Germinal center (tissue), 1 donor: ENCODE measurements at places on chromosomes 16 and 17.
A peak's percentile ranks its signal among the peaks of the same experiment; 100 is the strongest.

- peak; percentile 64 for DNase-seq
Measured at GRCh38 chr17:57085448-57086068, 512 bp downstream of the AKAP1 start.

DNA sequence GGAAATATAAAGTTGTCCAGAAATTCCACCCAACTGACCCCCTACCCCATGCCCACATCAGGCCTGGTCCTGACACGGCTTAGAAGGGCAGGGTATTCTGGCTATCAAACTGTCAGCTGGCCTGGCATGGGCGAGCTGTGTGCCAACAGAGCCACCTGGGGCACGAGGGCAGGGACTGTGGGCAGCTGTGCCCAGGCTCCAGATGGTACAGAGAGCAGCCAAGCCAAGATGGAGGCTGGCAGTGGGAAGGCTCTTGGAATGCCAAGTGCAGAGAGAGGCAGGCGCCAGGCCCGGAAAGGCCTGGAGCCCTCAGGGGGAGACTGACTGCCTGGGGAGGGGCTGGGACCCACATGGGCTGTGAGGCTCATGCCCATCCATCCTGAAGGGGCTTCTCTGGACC, 24.3 kb upstream of the PHF12 start:
- no peak for DNase-seq

- peak; percentile 87 for DNase-seq
Measured at GRCh38 chr17:77441130-77441920, 300.6 kb downstream of the SEC14L1 start.

DNA sequence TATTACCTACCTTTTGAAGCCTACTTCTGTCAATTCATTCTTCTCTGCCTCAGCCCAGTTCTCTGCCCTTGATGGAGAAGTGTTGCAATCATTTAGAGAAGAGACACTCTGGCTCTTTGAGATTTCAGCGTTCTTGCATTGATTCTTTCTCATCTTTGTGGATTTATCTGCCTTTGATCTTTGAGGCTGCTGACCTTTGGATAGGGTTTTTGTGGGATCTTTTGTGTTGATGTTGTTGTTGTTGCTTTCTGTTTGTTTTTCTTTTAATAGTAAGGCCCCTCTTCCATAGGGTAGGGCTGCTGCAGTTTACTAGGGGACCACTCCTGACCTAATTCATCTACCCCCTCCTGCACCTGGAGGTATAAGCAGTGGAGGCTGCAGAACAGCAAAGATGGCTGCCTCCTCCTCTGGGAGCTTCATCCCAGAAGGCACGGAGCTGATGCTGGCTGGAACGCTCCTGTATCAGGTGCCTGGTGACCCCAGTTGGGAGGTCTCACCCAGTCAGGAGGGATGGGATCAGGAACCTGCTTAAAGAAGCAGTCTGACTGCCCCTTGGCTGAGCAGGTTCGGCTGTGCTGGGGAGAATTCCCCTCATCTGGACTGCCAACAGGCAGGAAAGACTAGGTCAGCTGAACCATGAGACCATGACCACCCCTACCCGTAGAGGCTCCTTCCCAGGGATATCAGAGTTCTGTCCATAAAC, 28.0 kb downstream of the NFATC3 start:
- DNase-seq, result no peak

DNA sequence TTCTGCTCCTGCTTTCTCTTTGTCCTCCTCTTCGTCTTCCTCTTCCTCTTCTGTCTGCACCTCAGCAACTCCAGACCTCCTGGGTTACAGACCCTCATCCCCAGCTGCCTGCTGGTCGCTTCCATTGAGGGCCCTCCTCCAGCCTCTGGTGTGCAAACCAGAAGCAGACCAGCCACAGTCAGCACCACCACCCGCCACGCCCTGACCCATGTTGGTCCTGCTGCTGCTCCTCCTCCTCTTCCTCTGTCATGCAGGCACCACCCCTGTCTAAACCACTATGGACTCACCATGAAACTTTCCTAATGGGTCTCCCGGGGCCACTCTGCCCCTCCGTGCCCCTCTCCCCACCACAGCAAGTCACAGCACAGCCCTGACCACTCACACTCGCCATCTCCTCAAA, 11.4 kb upstream of the OGFOD3 start:
- no peak for DNase-seq

GRCh38 chr17:77266891-77267341, 126.1 kb downstream of the SEC14L1 start:
- DNase-seq, result no peak

DNA sequence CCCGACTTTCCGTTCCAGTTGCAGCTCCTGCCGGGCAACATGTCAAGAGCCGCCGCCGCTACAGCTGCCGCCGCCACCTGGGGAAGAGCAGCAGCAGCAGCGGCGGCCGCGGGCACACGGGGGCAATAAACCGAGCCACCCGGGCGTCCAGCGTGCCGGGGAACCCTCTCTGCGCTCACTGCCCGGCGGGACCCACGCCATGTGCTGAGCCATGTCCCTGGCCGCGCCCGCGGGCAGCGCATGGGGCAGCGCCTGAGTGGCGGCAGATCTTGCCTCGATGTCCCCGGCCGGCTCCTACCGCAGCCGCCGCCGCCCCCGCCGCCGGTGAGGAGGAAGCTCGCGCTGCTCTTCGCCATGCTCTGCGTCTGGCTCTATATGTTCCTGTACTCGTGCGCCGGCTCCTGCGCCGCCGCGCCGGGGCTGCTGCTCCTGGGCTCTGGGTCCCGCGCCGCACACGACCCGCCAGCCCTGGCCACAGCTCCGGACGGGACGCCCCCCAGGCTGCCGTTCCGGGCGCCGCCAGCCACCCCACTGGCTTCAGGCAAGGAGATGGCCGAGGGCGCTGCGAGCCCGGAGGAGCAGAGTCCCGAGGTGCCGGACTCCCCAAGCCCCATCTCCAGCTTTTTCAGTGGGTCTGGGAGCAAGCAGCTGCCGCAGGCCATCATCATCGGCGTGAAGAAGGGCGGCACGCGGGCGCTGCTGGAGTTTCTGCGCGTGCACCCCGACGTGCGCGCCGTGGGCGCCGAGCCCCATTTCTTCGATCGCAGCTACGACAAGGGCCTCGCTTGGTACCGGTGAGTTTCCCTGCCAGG, 604 bp downstream of the HS3ST3B1 start:
- no peak for DNase-seq

GRCh38 chr16:11791144-11791828, 5.8 kb downstream of the ZC3H7A start:
- DNase-seq, result no peak

DNA sequence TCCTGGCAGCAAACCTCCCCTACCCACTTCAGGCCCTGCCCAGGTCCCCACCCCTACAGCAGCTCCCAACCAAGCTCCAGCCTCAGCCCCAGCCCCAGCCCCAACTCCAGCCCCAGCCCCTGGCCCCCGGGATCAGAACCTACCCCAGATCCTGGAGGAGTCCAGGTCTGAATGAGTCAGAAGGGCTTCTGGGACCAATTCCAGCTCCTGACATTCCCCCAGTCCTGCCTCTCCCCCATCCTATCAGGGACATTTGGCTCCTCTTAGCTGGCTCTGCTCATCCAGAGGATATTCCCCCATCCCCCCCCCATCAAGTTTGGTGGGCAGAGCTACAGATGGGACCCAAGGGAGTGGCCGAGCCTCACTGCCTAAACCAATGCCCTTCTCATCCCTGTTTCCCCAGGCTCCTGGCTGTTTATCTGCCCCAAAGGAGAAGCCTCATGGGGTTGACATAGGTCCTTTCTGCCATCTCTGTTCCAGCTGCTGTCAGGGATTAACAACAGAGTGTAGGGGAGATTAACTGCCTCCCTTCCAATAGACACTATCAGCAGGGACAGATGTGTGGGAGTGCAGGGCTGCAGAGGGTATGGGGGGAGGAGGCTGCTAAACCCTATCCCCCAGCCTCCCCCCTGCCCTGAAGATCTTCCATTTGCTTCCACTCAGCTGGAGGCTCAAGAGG, 16.5 kb downstream of the CNTNAP1 start:
- DNase-seq, result peak; percentile 2

- DNase-seq, result no peak
Measured at GRCh38 chr16:67350324-67350723, 23.7 kb downstream of the LRRC36 start.
